Aorta (tissue), 5 donors: ENCODE measurements at places on chromosomes 4 and X.

GRCh38 chr4:100489305-100489704, 28.5 kb downstream of the EMCN start:
- DNase-seq: no peak

DNA sequence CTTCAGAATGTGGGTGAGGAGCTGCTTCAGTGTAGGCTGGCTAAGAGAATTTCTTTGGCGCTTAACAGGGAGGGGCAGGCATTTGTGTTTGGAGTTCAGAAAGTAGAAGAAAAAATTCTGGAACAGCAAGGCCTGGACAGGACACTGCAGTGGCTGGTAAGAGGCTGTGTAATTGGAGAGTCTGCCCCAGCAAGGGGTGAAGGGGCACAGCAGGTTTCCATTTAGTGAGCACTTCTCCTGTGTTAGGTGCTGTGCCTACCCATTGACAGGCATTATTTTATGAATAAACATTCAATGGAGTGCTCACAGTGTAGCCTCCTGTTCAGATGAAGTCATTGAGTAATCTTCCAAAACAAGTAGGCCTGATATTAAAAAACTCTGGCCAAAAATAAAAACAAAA, 10.7 kb upstream of the CPE start:
- no peak for DNase-seq

DNA sequence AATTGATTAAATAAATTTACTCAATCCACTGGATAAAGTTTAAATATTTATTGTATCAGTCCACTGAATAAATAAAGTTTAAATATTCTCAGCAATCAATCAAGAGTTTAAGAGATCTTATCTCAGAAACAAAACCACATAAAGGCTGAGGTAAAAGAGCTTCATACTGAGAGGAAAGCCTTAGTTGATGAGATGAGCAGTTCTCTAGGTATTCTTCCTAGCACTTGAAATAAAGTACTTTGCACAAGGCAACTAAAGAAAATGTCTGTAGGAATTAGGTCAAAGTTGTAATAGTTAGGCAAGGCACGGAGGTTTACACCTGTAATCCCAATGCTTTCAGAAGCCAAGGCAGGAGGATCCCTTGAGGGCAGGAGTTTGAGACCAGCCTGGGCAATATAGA, 63.5 kb downstream of the UCHL1 start:
- DNase-seq: no peak

GRCh38 chr4:25658777-25659176, 3.1 kb downstream of the SLC34A2 start:
- DNase-seq: no peak

DNA sequence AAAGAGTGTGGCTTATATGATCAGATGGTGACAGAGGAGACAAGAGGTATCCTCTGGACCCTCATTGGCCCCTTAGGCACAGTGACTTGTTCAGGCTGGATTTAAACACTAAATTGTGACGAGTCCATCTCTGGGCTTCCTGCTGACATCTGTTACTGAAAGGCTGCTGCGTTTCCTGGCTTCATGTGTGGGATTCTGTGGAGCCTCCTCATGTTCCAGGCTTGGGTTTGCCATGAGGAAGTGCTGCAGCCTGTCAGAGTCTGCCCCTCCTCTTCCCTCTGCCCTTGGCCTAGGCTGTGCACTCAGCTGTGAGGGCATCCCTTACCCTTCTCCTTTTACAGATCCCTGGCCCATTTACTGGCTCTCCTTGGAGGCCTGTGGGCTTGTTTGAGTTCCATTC, 159.1 kb upstream of the TTC29 start:
- no peak for DNase-seq

- DNase-seq: no peak
Measured at GRCh38 chr4:116275006-116275405, 810.4 kb downstream of the TRAM1L1 start.

- DNase-seq: no peak
Measured at GRCh38 chr4:78423790-78424189, 127.8 kb upstream of the ANXA3 start.

GRCh38 chrX:1592470-1593142, 1.2 kb downstream of the AKAP17A start:
- DNase-seq: peak; percentile 77

GRCh38 chr4:124499261-124499660, 213.3 kb downstream of the ANKRD50 start:
- DNase-seq: no peak

- DNase-seq: no peak
Measured at GRCh38 chrX:2427737-2428136, 73.0 kb downstream of the DHRSX start.

DNA sequence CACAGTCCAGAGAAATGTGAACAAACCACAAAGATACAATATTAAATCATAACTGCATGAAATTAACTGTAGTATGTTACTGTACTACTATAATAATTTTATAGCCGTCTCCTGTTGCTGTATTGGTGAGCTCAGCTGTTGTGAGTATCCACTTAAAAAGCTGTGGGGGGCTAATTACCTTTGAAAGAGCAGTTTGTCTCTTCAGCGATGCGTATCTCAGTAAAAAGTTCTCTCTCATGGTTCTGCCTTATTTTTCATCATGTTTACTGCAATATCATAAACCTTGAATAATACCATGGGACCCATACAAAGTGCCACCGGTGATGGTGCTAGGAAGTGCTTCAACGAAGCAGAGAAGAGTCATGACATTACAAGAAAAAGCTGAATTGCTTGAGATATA, 8.4 kb upstream of the MSMO1 start:
- DNase-seq: no peak
